NCI-H2171 (cell line): ENCODE measurements at places on chromosomes 6 and 20.

- no peak for DNase-seq
These were observed 73.6 kb downstream of the RALGAPA2 start for GRCh38 chr20:20638878-20639277.

DNA sequence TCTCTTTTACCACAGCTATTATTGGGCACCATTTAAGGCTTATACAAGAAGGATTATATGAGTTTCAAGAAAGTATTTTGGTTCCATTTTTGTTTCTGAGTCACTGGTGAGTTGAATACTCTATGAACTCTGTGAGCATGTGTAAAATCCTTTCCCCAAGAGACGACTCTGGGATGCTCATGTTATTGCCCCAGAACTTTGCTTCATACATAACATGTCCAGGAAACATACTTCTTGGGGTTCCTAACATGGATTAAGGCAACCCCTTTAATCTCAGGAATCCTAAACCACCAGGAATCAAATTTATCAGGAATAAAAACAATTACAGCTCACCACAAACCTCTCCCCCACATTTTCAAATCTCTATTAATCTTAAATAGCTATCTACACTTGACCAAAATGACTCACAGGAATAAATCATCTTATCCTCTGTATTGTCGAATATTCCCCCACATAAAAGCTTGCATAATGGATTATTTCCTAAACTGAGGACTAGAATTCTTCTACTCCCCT lies 117.5 kb upstream of the COL21A1 start:
- DNase-seq = no peak

- no peak for DNase-seq
These were observed 15.8 kb downstream of the NPEPL1 start for GRCh38 chr20:58708246-58708931.

DNA sequence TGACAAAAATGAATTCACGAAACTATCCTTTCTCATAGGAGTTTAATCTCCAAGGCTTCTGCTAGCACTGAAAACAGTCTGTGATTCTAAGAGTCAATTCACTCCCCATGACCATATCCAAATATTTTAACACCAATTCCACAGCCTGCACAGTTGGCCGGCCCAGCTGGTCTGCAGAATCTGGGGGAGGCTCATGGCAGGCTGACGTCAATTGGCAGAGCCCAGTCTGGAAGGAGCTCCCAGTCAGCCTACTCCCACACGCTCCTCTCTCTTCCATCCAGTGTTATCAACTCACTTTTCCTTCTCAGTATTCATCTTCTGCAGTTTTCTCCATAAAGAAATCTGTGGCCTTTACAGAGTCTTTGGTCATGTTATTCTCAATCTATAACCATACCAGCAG lies 111.0 kb downstream of the TBXT start:
- DNase-seq = no peak

GRCh38 chr20:62617711-62618483 lies 24.4 kb upstream of the SLCO4A1 start:
- DNase-seq = no peak

- peak; percentile 10 for DNase-seq
These were observed 14.7 kb downstream of the UQCC2 start for GRCh38 chr6:33696548-33697518.

DNA sequence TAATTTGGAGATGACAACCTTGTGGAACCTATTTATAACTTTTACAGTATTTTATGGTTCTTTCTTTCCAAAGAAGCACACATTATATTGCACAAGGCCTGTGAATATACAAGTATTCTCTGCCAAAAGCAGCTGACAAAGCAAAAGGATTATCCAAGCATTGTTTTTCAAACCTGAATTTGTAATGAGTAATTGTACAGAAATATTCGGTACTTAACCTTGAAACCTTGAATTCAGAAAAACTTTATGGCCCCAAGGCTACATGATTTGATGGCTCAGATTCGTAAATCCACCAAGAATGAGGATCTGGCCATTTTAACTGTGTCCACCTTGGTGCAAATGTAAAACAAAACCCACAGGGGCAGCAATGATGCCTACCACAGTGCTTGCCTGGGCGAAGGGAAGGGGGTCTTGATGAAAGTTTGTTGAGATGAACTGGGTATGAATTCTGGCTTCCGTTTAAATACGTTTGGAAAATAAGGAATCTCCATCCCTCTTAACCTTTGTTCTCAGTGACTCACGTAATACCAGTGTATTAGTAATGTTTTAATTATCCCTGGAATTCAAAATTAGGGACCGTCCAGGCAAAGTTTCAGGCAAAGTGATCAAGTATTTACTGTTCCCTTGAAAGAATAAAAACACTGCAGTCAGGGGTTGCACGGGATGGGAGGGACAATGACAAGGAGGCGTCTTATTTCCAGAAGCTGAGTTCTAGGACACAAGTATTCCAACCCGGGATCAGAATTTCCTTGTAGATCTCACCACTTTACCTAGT lies 2.7 kb upstream of the RBM24 start:
- DNase-seq = no peak

DNA sequence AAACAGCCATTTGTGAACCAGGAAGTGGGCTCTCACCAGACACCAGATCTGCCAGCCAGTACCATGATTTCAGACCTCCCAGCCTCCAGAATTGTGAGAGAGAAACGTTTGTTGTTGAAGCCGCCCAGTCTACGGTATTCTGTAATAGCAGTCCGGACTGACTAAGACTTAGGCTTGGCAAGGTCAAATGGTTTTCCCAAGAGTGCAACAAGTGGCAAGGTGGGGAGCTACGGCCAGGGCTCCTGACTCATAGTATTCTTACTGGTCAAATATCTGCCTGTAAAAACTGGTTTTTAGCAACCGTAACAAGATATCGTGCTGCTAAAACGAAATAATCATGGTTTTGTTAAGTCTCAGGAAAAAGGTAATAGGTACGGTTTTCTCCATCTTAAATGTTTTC lies 37.8 kb downstream of the MCUR1 start:
- DNase-seq = no peak

- no peak for DNase-seq
These were observed 12.2 kb upstream of the VNN1 start for GRCh38 chr6:132725947-132726607.

DNA sequence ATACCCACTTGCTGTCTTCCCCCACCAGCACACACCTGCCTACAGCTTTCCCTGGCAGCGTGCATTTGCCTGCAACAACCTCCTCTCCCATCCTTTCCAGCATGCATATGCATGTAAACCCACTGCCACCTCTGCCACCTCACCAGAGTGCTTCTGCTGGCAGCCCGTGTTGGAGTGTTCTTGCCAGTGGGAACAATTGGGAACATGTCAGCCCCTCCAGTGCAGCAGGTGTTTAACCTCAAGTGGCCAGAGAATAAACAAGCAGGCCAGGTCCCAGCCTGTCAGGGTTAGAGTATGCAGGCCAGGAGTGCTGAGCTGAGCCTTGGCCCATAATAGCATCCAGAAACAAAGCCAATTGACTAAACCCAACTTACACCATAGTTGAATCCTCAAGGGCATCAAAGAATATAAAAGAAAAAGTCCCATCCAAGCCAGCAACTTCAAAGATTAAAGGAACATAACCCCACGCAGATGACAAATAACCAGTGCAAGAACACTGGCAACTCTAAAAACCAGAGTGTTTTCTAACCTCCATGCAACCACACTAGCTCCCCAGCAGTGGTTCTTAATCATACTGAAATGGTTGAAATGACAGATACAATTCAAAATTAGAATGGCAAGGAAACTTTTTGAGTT lies 1212.1 kb upstream of the CITED2 start:
- DNase-seq = no peak

DNA sequence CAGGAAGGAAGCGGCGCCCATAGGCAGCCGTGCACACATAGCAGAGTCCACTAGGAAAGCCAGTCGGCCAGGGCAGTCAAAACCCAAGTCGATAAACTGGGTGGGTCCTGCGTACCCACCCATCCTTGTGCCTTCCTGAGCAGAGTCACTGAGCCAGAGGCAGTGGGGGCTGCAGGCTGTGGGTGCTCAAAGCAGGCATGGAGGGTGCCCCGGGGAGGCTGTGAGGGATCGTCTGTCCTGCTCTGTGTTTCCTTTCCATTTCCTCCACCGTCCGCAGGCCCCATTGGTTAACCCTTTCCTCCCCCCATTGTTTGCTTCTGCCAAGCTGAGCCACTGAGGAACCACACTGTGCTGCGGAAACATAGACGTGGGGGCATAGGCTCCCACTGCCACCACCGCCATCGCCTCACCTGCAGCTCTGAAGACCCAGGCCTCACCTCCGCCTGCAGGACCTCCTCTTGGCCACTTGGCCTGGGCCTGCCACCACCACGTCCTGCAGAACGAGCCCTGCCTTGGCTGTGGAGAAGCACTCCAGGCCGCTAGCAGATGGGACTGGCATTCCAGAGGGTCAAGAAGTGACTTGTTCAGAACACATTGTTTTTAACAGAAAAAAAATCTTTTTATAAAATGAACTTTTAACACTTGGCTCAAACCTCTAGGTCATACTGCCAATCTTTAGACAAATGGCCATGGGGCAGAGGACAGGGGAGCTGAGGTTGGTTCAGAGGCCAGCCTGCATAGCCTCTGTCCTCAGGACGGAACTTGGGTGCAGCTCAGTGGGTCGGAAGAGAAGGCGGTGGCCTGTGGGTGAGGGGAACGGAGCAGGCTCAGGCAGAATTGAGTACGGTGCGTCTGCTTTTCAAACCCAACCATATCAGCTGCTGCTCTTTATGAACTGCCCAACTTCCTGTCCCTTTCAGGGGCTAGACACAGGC lies 52.6 kb downstream of the TCP11 start:
- DNase-seq = no peak

DNA sequence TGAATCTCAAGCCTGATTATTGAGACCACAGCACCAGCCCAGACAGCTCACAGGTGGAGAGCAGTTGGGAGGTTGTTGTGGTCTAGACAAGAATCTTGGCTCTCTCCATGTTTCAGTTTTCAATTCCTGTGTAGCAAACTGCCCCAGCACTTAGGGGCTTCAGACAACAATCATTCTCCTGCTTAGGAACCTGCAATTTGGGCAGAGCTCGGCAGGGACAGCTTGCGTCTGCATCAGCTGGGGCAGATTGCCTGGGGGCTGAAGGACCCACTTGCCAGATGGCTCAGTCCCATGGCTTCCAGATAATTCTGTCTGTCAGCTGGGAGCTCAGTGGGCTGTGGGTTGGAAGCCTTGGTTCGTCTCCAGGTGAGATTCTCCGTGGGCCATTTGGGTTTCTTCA lies 6.9 kb downstream of the TGM6 start:
- peak; percentile 26 for DNase-seq

- no peak for DNase-seq
These were observed 108.1 kb downstream of the IRF4 start for GRCh38 chr6:499617-500016.

DNA sequence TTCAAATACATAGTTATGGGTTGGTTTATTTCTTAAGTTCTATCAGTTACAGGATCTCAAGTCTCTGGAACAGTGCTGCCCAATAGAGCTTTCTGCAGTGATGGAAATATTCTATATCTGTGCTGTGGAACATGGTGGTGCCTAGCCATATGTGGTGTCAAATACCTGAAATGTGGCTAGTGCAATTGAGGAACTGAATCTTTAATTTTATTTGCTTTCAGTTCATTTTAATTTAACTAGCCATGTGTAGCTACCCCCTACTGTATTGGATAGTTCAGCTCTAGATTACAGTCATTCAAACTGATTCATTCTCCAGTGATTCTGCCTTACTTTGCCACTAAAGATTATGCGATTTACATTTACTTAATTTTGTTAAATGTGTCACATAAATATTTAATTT lies 503.2 kb downstream of the CDKAL1 start:
- DNase-seq = no peak
